DMS153 (cell line): ENCODE measurements at places on chromosomes 16 and 17.

GRCh38 chr16:79437764-79438751 is 162.5 kb downstream of the MAF start:
- no peak for DNase-seq

- DNase-seq, result peak; percentile 45
These were observed 20.1 kb upstream of the TAOK1 start for GRCh38 chr17:29369831-29370735.

- no peak for DNase-seq
These were observed 229.7 kb downstream of the SNX29 start for GRCh38 chr16:12206098-12206748.

- DNase-seq, result no peak
These were observed 4.6 kb downstream of the NME3 start for GRCh38 chr16:1766701-1767100.

- DNase-seq, result no peak
These were observed 45.2 kb upstream of the GSE1 start for GRCh38 chr16:85567935-85568334.

GRCh38 chr17:80783486-80783885 is 208.2 kb upstream of the CHMP6 start:
- DNase-seq, result no peak
